ENCODE measurements at places on chromosomes 5 and 9. TPM values are rescaled to one million over a fixed set of nuclear protein-coding genes. Genes with fewer than 3 reads are reported as not detected.

The ANGPTL2 gene
- total RNA-seq = 12.4 TPM

The RNF208 gene
- 7.0 TPM for total RNA-seq

The PCDHAC1 gene
- 2.9 TPM for total RNA-seq

DNA sequence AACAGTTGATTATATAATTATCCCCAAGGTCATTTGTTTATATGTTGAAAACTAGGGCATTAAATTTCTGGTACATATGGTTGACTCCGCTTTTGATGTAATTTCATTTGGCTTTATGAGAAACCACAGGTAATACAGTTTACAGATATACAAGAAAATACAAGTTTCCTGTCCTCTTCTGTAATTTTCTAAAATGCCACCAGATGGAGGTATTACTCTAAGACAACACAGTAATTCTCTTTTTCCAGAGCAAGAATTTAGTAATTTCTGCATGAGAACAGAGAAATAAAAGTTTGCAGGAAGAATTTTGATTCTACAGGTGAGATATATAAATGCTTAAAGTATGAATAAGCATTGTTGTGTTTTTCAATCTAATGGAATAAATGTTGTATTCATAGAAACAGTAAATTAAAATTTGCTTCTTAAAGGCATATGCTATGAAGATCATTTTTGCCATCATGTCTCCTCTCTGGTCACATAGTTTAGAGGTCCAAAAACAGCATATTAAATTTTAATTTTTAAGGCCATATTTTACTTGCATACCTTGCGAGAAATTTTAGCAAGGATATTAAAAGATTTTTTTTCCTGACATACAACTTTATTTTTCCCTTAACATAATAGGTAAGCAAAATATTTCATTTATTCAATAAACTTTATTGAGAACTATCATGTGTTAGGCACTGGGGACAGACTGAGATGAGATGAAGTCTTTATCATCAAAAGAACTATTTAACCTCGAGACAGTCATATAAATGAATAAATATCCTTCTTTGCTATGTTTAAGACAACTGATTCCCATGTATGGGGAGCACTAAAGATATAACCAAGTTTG lies 22.7 kb downstream of the CHD1 start:
- H3K27ac ChIP-seq = no peak overlapping the region
- H3K4me3 ChIP-seq = no peak overlapping the region
- H3K27me3 ChIP-seq = no peaks in the 10 kb centered on the region
- no peak for DNase-seq
- no peaks in the 10 kb centered on the region for H3K4me1 ChIP-seq

The IFNB1 gene
- total RNA-seq = not detected

GRCh38 chr5:51278539-51278938 lies 104.7 kb upstream of the ISL1 start:
- no peak overlapping the region for H3K27ac ChIP-seq
- no peaks in the 10 kb centered on the region for H3K27me3 ChIP-seq
- H3K36me3 ChIP-seq = no peaks in the 10 kb centered on the region
- no peak overlapping the region for H3K4me3 ChIP-seq
- no peaks in the 10 kb centered on the region for H3K4me1 ChIP-seq

GRCh38 chr5:145027286-145027685 lies 807.9 kb downstream of the PRELID2 start:
- no peaks in the 10 kb centered on the region for H3K27me3 ChIP-seq
- no peaks in the 10 kb centered on the region for H3K36me3 ChIP-seq
- H3K27ac ChIP-seq = no peak overlapping the region

DNA sequence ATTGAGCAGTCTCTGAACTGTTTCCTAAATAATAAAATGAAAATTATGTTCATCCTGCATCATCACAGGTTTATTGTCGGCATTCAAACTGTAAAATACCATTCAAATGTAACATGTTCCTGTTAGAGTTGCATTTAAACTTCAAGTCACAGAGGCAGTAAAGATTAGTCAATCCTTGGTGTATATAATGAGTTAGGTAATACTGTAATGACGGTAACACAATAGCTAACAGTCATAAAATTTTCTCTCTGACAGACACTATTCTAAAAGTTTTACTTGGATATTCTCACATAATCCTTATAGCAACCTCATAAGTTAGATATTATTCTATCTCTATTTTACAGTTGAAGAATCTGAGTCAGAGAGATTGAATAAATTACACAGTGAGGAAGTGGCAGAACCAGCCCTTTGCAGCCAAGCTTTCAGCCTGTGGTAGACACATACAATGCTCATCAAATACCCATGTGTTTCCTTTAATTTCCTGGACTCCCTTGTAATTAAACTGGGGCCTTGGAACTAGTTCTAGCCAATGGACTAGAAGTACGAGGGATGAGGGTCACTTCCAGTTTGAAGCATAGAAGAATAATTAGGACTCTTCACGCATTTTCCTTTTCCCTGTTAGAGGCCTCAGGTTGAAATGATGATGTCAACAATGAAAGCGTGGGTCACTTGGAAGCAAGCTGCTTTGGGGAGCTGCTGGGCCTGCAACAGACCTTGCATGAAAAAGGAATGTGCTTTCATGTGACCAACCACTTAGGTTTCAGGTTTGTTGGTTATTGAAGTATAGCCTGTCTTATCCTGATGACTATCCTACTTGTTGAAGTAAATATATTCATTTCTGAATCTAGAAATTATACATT lies 12.3 kb upstream of the CAST start:
- H3K4me3 ChIP-seq = no peak overlapping the region
- DNase-seq = peak; percentile 54
- H3K4me1 ChIP-seq = no peaks in the 10 kb centered on the region
- no peaks in the 10 kb centered on the region for H3K27me3 ChIP-seq
- H3K27ac ChIP-seq = no peak overlapping the region

GRCh38 chr5:68652534-68652965 lies 437.0 kb downstream of the PIK3R1 start:
- no peak overlapping the region for H3K27ac ChIP-seq
- H3K4me3 ChIP-seq = no peak overlapping the region
- H3K27me3 ChIP-seq = no peaks in the 10 kb centered on the region
- H3K36me3 ChIP-seq = no peaks in the 10 kb centered on the region

The SPATA9 gene
- total RNA-seq = 1.0 TPM

The SLC45A2 gene
- total RNA-seq = 0.22 TPM

DNA sequence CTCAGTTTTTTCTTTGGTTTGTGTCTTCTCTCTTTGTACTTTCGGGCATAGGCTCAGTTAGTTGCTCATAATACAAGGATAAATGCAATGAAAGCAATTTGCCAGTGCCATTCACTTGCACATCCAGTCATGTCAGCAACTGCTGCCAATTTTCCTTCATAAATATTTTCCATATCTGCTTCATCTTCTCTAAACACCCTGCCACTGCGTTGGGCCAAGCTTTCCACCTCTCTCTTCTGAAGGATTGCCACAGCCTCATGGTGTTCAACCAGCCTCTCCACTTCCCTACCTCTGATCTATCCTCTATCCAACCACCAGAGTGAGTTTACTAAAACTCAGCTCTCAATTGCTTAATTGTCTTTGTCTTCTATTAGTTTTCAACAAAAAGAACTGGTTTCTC lies 192.5 kb upstream of the ZNF462 start:
- no peak for DNase-seq
- H3K27me3 ChIP-seq = no peaks in the 10 kb centered on the region
- H3K36me3 ChIP-seq = no peaks in the 10 kb centered on the region

DNA sequence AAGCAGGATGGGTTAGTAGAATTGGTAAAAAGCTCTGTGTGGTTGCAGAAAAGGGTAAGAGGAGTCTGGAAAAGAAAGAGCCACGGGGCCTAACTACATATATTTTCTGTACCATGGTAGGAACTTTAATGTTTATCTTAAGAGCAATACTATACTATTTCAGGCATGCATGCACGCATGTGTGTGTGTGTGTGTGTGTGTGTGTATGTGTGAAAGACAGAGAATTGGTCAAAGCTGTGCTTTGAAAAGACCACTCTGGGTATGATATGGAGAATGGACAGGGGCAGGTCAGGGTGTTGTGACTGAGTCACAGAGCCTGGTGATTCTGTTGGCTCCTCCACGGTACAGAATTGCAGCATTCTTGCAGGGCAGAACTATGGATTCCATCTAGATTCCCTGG lies 339.3 kb downstream of the SLIT3 start:
- no peaks in the 10 kb centered on the region for H3K36me3 ChIP-seq
- no peak overlapping the region for H3K27ac ChIP-seq
- H3K4me1 ChIP-seq = no peaks in the 10 kb centered on the region
- no peak overlapping the region for H3K4me3 ChIP-seq
- DNase-seq = no peak

The SPOCK1 gene
- 15.7 TPM for total RNA-seq

DNA sequence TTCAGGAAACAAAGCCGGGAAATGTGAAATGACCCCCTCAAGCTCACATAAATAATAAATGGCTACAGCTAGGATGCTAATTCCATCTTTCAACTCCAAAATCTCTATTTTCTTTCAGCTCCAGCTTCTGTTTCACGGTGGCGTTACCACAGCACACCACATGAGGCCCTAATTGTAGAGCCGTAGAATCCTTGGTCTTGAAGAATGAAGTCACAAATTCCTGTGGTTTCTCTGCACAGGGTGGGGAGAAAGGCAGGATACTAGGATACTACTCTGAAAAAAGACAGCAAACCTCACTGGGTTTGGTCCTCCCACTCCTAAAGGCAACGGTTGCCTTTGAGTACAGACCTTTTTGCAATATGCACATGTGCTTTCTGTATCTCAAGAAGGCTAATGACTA lies 13.9 kb upstream of the RARS1 start:
- H3K36me3 ChIP-seq = peaks cover 17% of the 10 kb centered on the region
- H3K27me3 ChIP-seq = no peaks in the 10 kb centered on the region
- H3K4me1 ChIP-seq = no peaks in the 10 kb centered on the region
- H3K27ac ChIP-seq = no peak overlapping the region
- no peak overlapping the region for H3K4me3 ChIP-seq

DNA sequence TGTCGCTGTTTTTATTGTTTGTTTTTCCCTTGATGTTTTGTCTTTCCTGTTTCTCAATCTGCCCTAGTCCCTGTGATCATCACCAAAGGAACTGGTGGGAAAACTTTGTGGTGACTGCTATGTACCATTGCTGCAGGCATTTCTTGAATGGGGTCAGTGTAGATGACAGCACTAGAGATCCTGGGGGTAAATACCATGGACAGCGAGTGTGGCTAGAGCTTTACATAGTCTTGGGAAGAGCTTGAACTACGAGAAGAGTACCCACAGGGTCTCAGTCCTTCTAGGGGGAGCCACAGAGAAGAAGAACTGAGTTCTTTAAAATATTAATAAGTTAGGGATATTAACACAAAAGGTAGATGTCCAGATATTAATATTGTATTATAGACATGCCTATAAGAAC lies 138.8 kb downstream of the PAM start:
- H3K36me3 ChIP-seq = no peaks in the 10 kb centered on the region
- no peak for DNase-seq
- H3K27me3 ChIP-seq = no peaks in the 10 kb centered on the region
- no peaks in the 10 kb centered on the region for H3K4me1 ChIP-seq

Measured in kidney (tissue), 22 donors.